Endothelial cell (in vitro differentiated cells): ENCODE measurements at places on chromosomes 2 and 18. TPM values are rescaled to one million over a fixed set of nuclear protein-coding genes. Genes with fewer than 3 reads are reported as not detected.

DNA sequence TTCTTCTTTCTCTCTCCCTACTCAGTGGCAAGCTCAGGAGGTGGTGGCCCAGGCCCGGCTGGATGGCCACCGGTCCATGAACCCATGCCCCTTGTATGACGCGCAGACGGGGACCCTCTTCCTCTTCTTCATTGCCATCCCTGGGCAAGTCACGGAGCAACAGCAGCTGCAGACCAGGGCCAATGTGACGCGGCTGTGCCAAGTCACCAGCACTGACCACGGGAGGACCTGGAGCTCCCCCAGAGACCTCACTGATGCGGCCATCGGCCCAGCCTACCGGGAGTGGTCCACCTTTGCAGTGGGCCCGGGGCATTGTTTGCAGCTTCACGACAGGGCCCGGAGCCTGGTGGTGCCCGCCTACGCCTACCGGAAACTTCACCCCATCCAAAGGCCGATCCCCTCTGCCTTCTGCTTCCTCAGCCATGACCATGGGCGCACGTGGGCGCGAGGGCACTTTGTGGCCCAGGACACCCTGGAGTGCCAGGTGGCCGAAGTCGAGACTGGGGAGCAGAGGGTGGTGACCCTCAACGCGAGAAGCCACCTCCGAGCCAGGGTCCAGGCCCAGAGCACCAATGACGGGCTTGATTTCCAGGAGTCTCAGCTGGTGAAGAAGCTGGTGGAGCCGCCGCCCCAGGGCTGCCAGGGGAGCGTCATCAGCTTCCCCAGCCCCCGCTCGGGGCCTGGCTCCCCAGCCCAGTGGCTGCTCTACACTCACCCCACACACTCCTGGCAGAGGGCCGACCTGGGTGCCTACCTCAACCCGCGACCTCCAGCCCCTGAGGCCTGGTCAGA, 1.8 kb downstream of the NEU2 start:
- DNase-seq: no peak

Gene IL1RL1
- total RNA-seq: 0.10 TPM

DNA sequence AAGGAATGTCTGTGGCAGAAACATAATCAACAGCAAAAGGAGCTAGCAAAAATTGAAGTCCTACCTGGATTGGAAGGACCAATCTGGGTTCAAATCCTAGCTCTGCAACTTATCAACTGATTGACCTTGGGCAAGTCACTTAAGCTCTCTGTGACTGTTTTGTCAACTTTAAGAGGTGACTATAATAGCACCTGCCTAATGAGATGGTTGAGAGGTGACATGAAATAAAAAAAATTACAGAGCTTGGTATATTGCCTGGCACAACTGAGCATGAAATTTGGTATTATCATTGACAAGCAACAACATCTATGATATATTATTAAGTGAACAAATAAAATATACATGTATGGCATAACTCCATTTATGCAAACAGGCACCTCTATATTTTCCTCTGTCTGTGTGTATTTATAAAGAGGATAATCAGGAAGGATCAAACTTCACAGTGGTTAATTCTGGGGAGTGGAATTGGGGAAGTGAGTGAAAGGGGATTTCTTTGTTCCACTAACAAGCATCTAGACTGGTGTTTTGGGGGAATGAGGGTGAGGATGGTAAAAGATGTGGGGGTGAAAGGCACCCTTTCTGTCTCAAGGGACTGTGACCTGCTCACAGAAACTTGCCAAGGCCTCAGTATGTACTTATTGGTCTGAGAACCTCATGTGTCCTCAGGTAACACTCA, 132.8 kb upstream of the SERTAD2 start:
- no peak for DNase-seq

- no peak for DNase-seq
These were observed 228.0 kb upstream of the SLC14A2 start for GRCh38 chr18:45387229-45387628.

- no peak for DNase-seq
These were observed 33.9 kb upstream of the GALNT3 start for GRCh38 chr2:165827921-165828276.

DNA sequence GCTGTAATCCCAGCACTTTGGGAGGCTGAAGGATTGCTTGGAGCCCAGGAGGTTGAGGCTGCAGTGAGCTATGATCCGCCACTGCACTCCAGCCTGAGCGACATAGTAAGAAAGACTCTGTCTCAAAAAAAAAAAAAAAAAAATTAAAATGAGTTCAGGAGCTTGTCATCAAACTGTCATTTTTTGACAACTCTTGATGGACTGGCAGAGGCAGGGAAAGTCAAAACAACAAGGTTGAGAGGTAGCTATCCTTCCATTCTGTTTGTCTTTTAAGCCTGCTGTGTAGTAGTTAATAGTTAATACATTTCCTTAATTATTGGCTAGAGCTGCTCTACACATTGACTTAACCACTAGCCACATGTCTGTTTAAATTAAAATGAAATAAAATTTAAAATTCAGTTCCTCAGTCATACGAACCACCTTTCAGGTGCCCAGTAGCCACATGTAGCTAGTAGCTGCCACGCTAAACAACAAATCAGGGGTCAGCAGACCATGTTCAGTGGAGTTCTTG, 22.7 kb downstream of the DPYSL5 start:
- DNase-seq: no peak

DNA sequence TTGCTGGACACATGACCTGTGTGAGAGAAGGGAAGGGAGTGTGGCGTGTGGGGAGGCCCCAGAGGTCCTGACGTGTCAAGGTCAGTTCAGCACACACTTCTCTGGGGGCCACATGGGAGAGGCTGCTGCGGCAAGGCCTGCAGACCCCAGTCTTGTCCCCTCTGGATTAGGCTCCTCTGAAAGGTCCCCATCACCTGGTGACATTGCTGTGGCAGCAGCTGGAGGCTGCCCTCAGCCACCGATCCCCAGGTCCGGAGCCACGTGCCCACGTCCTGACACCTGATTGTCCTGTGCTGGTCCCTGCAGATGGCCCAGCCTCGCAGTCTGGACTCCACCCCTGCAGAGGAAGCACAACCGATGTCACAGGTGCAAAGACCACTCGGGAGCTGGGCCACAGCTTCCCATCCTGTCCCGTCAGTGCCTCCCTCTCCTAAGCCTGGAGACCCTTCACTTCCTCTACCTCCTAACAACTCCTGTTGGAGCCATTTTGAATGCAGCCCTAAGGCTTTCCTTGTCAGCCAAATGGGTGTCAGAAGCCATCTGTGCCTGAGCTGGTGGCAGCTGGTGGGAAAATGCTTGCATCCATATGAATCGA, 12.7 kb downstream of the TMEM177 start:
- DNase-seq: no peak

GRCh38 chr2:89833116-89833779, 1141.8 kb downstream of the RPIA start:
- DNase-seq: no peak

DNA sequence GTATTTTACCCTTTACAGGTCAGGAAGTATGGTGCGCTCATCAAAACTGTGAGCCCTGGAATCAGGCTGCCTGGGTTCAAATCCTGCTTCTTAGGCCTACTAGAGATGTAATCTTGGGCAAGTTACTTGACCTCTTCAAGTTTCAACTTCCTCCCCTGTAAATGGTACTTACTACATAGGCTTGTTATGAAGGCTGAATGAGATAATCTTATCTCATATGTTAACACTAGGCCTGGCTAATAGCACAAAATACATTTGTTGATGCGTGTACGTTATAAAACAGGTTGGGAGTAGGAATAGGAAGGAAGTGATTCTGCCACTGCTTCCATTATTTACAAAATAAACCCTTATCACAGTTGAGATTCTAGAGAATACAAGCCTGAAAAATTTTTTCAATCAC, 1.7 kb upstream of the RFTN2 start:
- no peak for DNase-seq
